ENCODE measurements at places on chromosomes 7 and 10.

GRCh38 chr10:32731527-32731926, 226.5 kb downstream of the ITGB1 start:
- DNase-seq, result no peak

DNA sequence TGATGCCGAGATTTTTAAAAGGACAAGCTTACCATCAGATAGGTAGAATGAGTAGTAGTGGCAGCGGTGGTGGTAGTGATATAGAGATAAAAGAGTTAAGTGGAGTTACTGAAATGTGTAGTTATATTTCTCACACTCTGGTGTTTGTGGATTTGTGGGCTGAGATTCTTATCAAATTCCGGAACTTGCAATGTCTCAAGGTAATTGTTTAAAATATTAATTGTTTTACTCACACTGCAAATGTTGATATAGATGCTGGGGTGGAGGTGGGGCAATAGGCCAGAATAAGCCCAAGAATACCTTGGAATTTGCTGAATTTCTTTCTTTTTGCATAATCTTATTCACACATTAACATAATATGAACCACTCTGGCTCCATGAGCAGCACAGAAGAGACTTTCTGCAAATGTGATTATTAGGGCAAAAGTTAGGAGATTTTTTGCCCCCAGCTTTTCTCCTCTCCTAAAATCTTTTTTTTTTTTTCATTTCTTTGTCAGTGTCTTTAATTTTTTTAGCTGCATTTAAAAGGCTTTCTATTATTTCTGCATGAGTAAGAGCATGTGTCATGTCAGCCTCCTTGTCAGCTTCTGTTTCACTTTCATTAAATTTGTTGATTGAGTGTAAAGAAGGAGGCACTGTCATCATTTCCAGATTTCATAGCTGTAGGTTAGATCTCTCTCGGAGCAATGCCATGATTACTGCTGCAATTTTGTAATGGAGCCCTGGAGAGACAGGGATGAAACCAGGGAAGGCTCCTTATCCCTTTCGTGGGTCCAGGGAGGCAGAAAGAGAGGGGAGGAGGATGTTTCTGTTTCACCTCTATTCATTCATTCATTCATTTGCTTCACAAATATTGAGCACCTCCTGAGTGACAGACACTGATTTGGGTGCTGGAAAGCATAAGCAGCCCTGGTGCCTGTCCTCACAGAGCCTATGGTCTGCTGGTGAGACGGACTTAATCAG, 13.1 kb upstream of the SGMS1 start:
- DNase-seq, result no peak

DNA sequence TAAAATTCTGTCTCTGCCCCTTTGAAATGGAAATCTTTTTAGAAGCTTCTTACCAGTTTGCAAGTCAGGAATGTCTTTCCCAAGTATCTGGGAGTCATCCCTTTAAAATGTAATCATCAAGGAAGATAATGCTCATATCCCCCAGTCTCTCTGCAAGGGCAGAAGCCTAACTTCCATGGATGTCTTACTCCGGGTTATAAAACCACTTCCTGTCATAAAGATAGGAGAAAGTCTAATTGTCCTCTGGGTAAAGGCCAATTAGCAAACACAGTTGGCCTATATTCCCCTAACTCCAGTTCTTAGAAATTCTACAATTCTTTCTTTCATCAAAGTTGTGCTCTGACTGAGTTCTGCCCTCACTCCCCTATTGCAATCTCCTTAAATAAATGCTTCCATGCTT, 1631.5 kb upstream of the LRRTM3 start:
- DNase-seq, result no peak

- peak; percentile 75 for DNase-seq
Observed at GRCh38 chr7:35519971-35520809, 174.7 kb downstream of the HERPUD2 start.

GRCh38 chr10:66777665-66778064, 148.2 kb upstream of the LRRTM3 start:
- DNase-seq, result no peak

DNA sequence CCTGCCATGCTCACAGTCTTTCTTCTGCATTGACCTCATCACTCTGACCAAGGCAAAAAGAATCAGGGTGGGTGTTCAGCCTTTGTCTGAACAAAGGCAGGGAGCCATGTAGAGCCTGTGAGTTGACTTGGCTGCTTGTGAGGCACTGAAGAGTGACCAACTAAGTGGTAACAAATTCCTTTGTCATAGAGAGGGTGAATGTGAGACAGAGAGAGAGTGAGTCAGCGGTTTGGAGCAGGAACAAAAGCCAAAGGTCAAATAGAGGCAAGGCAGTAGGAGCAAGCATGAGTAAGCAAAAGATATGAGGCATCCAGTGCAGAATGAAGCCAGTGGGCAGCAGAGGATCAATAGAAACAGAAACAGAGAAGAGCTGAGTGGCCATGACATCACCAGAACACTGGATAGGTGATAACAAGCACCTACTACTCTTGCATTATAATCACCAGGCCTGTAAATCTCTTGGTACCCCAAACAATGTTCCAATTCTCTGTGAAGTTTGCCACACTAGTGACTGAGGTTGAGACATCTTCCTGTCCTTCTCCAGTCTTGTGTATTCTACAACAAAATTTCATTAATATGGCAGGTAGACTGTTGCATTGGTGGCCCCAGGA, 116.2 kb upstream of the LAMB4 start:
- peak; percentile 63 for DNase-seq

GRCh38 chr10:65950075-65950474, 975.8 kb upstream of the LRRTM3 start:
- DNase-seq, result no peak

DNA sequence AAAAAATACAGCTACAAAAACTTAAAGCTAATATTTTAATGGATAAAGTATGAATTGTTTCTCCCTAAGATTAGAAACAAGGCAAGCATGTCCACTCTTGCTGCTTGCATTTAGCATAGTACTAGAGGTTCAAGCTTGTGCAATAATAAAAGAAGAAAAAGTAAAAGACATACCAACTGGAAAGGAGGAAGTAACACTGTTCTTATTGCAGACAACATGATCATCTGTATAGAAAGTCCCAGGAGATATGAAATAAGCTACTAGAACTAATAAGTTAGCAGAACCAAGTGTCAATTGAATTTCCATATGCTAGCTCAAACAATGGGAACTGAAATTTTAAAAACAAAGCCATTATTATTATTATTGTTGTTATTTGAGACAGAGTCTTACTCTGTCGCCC, 20.0 kb upstream of the RABGEF1 start:
- no peak for DNase-seq

GRCh38 chr10:7606951-7607404, 59.8 kb downstream of the ITIH5 start:
- no peak for DNase-seq

DNA sequence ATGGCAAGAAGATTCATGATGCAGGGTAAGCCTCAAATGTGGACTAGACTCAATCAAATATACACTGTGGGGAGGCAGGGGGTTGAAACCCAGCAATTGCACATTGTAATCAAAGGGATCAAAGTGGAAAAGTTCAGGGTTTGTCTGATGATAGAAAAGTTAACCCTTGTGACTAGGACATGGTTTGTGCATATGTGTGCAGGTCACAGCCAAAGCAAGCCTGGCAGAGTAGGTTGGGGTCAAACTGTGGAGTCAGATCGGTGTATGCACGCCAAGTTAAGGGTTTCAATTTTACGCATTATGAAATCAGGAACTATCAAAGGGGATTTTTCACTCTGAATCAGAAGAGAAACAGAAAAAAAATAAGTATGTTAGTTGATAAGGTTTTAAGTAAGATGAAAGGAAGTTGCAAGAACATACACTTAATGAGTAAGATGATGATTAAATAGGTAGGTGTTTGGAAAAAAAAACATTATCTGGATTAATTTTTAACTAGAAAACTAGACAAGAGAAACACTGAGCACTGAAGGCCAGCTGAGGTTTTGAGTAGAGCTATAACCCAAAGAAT, 188.3 kb downstream of the DGKB start:
- no peak for DNase-seq

DNA sequence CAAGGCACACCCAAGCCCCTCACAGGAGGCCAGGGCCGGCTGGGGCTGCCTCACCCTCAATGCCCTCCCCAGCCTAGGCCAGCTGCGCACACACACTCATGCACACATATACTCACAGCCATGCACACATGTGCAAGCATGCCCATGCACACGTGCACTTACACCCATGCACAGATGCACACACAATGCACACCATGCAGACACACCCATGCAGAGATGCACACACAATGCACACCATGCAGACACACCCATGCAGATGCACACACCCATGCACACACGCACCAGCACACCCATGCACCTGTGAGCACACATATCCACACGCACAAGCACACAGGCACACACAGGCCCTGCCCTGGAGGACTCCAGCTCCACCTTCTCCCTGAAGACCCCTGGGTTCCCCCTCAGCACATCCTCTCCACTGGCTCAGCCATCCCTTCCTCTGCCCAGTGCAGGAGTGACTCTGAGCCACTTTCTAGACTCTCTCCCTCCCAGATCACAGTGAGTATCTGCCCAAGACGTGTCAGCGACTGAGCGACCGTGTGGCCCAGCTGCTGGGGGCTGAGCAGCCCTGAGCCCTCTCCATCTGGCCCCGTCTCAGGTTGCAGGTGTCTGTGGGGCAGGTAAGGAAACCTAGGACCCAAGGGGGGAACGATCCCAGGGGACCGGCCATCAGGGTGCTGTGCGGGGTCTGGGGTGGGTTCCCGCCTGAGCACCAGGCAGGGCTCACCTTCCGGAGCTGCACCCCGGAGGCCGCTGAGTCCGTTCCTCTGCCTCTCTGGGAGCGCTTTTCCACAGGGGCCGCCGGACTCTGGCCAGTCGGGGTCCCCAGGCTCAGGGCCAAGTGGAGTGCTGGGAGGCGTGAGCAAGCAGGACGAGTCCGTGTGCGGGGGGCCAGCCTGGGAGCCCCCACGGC, 25.8 kb downstream of the AP5Z1 start:
- no peak for DNase-seq

DNA sequence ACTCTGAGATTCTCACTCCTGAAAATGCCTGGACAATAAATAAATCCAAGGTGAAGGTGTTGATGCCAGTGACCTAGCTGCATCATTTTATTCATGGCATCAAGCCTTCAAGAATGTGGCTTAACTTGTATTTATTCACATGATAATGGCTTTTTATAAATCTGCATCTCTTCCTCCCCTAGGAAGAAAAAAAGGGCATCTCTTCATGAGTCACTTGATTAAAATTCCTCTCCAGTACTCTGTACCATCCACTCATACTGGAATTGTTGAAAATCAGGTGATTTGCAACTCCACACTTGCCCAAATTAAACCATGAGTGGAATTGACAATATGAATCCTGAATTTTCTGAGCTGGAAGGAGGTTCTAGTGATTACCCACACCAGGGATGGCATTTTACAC, 30.2 kb downstream of the PTPRE start:
- DNase-seq, result no peak

DNA sequence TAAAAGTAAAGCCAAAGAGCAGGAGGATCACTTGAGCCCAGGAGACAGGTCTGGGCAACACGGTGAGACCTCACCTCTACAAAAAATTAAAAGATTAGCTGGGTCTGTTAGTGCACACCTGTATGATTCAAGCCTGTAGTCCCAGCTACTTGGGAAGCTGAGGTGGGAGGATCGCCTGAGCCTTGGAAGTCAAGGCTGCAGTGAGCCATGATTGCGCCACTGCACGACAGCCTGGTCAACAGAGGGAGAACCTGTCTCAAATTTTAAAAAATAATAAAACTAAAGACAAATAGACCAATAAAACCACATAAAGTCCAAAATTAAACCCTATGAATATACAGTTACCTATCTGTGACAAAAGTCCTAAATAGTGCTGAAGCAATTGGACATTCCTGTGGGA, 3.2 kb downstream of the LMBR1 start:
- DNase-seq, result no peak

DNA sequence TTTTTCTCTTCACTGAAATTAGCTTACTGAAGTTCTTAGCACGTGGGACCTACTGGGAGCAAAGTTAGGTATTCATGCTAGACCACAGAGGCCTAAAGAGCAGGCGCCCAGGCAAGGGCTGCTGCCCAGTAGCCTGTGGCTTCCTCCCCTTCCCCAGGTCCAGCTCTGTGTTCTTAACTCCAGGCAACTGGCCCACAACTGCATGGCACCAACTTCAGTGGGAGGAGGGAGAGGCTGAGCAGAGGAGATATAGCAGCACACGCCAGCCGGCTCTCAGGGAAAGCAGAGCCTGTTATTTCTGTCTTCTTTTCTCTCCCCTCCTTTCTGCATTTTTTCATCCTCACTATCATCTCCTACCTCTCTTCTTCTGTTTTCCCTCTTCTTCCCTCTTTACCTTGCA, 67.4 kb downstream of the PCGF5 start:
- no peak for DNase-seq

- no peak for DNase-seq
Observed at GRCh38 chr7:130129011-130129411, 58.7 kb downstream of the KLHDC10 start.

DNA sequence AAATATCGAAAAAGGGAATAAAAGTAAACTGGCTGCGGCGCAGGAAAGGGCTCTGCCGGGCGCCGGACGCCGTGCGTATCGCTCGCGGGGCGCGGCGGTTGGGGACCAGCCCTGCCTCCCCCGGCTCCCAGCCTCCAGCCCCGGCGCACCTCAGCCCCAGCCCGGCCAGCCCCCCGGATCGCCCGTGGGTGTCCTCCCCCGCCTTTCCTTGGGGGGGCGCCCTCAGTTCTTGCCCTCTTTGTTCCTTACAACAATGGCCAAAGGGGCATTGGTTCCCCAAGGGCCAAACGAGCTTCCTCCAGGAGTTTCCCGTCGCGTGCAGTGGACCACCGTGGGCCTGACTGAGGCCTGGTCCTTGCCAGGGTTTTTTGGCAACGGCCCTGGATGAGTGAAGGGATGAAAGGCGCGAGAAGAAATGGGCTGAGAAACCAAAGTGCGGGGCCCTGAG, 1.2 kb downstream of the MACROH2A2 start:
- DNase-seq, result peak; percentile 55

DNA sequence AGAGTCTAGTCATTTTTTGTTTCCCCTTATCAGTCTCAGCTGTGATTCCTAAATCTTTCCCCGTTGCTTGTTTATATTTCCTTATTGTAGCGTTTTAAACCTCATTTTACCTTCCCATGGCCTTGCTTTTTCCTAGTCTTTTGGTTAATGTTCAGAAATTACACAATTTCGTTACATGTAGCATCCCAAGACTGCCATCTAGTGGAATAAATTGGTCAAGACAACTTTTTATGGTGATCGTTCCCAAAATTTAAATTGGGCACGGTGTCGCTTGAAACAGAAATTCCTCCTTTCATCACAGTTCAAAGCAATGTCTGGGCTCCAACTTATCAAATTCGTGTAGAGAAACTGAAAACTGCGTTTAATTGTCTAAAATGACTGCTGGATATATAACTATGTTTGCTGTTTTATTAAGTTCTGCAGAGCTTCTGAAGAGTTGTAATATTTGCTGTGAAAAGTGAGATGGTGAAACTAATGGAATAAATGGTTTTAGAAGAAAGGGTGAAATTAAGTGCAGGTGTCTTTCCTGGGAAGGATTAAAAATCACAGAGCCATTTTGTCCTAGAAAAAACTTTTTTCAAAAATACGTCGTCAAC, 370.2 kb downstream of the PHF14 start:
- DNase-seq, result peak; percentile 34

- no peak for DNase-seq
Observed at GRCh38 chr7:38169847-38170246, 8.2 kb upstream of the STARD3NL start.

GRCh38 chr7:100745184-100745583, 11.8 kb downstream of the ZAN start:
- no peak for DNase-seq

GRCh38 chr10:3772361-3773171, 12.4 kb downstream of the KLF6 start:
- no peak for DNase-seq

Data from NCI-H146 (cell line).